ENCODE measurements at places on chromosomes 12 and 14.

DNA sequence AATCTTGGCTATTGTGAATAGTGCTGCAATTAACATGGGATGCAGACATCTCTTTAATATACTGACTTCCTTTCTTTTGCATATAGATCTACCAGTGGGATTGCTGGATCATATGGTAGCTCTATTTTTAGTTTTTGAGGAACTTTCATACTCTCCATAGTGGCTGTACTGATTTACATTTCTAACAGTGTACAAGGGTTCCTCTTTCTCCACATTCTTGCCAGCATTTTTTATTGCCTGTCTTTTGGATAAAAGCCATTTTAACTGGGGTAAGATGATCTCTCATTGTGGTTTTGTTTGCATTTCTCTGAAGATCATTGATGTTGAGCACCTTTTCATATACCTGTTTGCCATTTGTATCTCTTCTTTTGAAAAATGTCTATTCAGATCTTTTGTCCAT is 8.4 kb downstream of the AMDHD1 start:
- H3K4me1 ChIP-seq, result no peaks in the 10 kb centered on the region
- H3K27ac ChIP-seq, result no peak overlapping the region
- H3K4me3 ChIP-seq, result no peak overlapping the region
- no peak for DNase-seq

DNA sequence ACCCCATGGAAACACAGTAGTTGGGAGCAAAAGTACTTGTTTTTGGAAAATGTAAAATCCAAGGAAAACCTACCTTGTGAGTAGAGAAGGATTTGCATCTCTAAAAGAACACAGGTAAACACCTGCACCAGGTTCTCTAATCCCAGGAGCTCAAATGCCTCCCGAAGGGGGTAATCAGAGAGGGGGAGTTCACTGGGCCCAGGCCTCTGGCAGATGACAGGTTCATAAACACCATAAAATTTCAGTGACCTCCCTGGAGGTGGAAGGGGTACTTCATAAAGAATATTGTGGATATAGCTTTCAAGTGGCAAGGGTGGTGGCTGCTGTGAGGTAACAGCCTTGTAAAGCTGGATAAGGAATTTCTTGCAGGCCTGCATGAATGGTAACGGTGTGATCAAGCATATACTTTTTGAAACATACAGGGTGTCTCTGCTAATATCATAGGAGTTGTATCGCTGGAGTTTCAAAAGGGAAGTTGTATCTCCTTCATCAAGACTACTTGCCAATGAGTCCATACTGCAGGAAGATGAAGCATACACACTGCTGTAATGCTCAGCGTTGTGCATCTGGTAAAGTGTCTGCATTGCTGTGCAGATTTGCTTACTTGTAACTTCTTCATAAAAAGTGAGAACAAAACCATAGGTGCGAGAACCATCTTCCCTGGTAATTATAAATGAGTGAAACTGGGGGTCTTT is 111.3 kb downstream of the DENND5B start:
- no peak for DNase-seq
- no peaks in the 10 kb centered on the region for H3K36me3 ChIP-seq
- no peaks in the 10 kb centered on the region for H3K4me1 ChIP-seq
- H3K27me3 ChIP-seq, result no peaks in the 10 kb centered on the region
- H3K27ac ChIP-seq, result no peak overlapping the region

GRCh38 chr12:101527682-101528081 is 52.5 kb downstream of the SPIC start:
- H3K4me1 ChIP-seq, result no peaks in the 10 kb centered on the region
- peaks cover 3% of the 10 kb centered on the region for H3K27me3 ChIP-seq
- H3K4me3 ChIP-seq, result no peak overlapping the region
- H3K27ac ChIP-seq, result no peak overlapping the region

GRCh38 chr14:103533137-103533998 is 4.4 kb downstream of the TRMT61A start:
- no peaks in the 10 kb centered on the region for H3K27me3 ChIP-seq
- peaks cover 24% of the 10 kb centered on the region for H3K4me1 ChIP-seq
- H3K36me3 ChIP-seq, result peaks cover 3% of the 10 kb centered on the region
- H3K4me3 ChIP-seq, result no peak overlapping the region
- DNase-seq, result no peak

- H3K4me3 ChIP-seq, result no peak overlapping the region
- no peaks in the 10 kb centered on the region for H3K27me3 ChIP-seq
- H3K27ac ChIP-seq, result no peak overlapping the region
- H3K36me3 ChIP-seq, result peaks cover 10% of the 10 kb centered on the region
- DNase-seq, result no peak
Observed at GRCh38 chr12:89259821-89260220, 92.5 kb downstream of the DUSP6 start.

DNA sequence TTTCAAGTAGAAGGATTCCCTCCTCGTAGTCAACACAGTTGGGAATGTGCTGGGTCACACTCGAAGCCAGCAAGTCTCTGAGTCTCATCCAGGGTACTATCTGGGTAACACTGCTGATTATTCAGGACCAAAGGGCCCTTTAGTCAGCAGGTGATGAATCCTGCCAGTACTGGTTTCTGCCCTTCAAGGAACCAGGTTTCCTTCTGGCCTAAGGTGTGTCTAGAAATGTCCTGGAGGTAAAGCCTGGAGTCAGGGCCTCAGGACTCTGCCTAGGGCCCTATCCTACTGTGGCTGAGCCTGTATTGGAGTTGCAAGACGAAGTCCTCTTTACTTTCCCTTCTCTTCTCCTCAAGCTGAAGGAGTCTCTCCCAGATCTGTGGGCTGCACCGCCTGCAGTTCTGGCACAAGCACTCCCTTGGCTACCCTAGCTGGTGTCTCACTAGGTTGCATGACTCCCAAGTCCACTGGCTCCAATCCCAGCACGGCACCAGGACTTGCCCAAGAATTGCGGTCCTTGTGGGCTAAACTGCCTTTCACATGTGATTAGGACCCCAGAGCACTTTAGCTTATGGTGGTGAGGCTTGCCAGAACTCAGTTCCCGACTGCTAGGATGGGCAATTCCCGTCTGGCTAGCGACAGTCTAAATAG is 193.7 kb upstream of the PDE3A start:
- no peaks in the 10 kb centered on the region for H3K36me3 ChIP-seq
- no peaks in the 10 kb centered on the region for H3K4me1 ChIP-seq
- H3K27me3 ChIP-seq, result no peaks in the 10 kb centered on the region
- H3K27ac ChIP-seq, result no peak overlapping the region
- H3K4me3 ChIP-seq, result no peak overlapping the region
- DNase-seq, result no peak

GRCh38 chr14:95504135-95505029 is 12.1 kb downstream of the SYNE3 start:
- peaks cover 83% of the 10 kb centered on the region for H3K4me1 ChIP-seq
- H3K27me3 ChIP-seq, result no peaks in the 10 kb centered on the region
- no peak for DNase-seq
